8988T (cell line): ENCODE measurements at places on chromosomes 7 and 10.

- DNase-seq: no peak
Observed at GRCh38 chr10:64170791-64171190, 649.6 kb downstream of the REEP3 start.

DNA sequence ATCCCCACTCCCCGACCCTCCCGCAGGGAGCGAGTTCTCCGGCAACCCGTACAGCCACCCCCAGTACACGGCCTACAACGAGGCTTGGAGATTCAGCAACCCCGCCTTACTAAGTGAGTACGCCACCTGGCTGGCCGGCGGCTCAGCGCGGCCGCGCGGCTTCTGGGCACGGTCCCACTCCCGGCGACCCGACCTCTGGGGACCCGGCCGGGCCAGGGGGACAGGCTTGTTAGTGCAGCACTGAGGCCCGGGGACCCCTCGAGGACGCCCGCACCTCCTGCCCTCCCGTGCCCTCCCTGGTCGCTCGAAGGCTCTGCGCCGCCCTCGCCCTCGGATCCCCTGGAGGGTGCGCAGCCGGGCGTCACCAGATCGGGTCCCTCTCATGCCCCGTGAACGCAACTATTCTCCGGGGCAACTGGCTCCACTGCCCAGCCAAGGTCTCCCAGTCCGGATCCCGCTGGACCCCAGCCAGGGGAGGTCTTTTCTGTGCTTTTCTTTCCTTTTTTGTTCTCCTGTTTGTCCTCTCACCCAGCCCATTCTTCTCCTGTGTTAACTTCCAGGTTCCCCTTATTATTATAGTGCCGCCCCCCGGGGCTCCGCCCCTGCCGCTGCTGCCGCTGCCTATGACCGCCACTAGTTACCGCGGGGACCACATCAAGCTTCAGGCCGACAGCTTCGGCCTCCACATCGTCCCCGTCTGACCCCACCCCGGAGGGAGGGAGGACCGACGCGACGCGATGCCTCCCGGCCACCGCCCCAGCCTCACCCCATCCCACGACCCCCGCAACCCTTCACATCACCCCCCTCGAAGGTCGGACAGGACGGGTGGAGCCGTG lies 81.8 kb downstream of the PAX2 start:
- peak; percentile 95 for DNase-seq

DNA sequence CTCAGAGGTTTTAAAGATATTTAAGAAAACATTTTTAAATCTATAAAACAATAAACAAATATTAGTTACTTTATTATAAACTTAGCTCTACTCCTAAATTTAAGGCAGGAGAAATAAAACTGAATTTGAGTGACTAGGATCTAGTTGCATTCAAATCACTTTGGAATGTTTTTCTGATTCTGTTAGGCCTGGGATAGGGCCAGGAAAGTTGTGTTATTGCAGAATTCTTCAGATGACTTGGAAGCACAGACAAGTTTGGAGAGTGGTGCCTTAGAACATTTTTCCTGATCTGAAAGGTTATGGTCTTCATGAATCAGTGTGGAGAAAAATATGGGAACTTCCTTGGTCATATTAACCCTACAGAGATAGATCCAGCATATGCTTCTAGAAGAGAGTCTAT lies 15.6 kb upstream of the SLC25A13 start:
- DNase-seq: no peak

- DNase-seq: no peak
Observed at GRCh38 chr7:4879396-4880081, 4.0 kb downstream of the RADIL start.

DNA sequence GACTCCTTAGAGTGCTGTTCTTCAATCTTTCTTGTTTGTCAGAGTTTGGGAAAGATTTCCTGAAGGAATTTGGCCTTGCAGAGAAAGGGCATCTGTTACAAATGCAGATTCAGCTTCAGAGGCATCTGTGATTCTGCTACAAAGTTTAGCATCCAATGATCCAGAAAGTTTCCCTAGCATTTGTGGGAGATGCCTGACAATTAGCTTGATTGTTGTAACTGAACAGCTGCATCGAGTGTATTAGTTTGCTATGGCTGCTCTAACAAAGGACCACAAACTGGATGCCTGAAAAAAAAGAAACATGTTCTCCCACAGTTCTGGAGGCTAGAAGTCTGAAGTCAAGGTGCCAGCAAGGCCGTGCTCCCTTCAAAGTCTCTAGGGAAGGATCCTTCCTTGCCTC lies 365.1 kb downstream of the GRID1 start:
- no peak for DNase-seq

DNA sequence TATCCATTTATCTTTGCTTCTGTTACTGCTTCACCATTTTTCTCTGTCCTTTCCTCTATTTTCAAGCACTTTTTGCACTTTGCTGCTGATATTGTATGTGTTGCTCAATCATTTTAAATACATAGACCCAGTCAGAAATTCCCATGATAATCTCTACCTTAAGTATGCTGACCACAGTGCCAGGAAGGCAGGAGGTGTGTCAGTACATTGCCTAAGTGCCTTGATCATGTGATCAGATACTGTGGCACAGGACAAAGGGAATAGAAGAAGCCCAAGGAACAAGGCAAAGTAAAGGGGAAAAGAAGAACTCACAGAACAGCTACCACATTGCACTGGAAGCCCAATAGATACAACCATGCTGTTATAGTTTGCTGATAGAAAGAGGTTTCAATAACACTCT lies 53.7 kb upstream of the CD36 start:
- no peak for DNase-seq

GRCh38 chr7:30817371-30817767 lies 46.2 kb downstream of the MINDY4 start:
- no peak for DNase-seq

- no peak for DNase-seq
Observed at GRCh38 chr10:71797533-71798307, 24.4 kb upstream of the VSIR start.

- no peak for DNase-seq
Observed at GRCh38 chr10:22427101-22427500, 81.8 kb downstream of the SPAG6 start.

DNA sequence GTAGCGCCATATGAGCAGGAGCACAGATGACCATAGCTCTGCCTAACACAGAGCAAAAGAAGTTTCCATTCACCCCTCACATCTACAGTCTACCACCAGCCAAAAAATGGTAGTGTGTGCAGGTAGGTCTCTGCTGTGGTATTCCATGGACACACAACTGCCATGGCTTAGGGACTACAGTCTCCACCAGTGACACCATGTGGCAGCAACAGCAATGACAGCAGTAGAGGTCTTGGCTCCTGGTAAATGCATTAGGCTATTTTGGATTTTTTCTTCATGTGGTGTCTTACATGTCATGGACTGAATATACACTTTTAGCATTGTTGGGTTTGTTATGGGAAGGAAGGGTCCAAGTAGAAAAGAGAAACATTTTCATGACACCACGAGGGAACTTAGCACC lies 70.1 kb upstream of the CABCOCO1 start:
- DNase-seq: no peak

- no peak for DNase-seq
Observed at GRCh38 chr10:10233229-10233628, 784.4 kb upstream of the CELF2 start.

- no peak for DNase-seq
Observed at GRCh38 chr10:92829042-92829785, 19.1 kb upstream of the EXOC6 start.
